NCI-H446 treated with DMSO at 0.1 percent for 48 hours (cell line): ENCODE measurements at places on chromosomes 1 and 21.

- DNase-seq, result peak; percentile 97
Observed at GRCh38 chr1:233664253-233664652, 50.3 kb downstream of the KCNK1 start.

GRCh38 chr1:110106013-110106941, 6.0 kb upstream of the UBL4B start:
- peak; percentile 55 for DNase-seq

GRCh38 chr1:33017175-33017574, 19.5 kb downstream of the AK2 start:
- DNase-seq, result no peak

DNA sequence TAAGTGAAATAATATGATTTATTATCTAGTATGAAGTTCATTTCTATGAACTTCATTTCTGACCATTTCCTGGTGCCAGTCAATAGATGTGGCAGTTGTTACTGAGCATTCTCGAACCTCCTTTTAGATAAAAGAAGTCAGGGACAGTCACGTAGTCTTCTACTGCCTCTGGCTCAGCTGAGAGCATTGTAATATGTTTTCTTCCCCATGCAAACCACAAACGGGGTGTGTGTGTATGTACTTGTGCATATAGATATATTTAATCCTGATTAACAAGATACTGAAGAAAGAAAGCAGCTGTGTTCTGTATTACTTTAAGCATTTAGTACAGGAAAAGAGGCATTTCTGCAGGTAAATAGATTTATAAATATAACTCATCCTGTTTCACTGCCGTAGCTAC, 21.6 kb downstream of the ZNF684 start:
- no peak for DNase-seq

DNA sequence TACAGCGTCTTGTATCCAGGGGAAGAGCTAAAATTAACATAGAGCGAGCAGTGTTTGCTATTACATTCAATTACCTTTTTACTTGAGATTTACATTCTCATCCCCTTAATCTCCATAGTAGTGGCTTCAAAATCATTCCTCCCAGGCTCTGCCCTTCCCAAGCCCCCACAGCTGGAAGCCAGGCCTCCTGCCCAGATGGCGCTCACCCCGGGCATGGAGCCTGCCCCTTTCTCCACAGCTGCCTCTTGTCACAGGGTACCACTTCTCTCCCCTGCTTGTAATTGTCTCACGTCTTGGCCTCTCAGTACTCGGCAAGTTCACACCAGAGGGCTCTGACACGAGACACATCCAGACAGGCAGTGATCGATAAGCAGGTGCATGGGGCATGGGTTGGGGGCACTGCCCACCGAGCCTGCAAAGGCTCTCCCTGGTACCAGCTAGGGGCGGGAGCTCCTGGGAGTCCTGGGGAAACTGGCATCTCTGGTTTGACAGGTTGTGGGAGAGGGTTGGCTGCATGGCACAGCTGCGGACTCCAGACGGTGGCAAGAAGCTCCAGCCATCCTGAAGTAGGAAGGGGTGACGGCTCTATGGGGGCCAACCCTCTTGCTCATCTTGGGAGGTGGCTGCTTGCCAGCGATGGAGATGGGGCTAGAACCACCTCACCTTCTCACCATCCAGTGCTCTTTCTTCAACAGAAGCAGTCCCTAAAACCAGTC, 20.1 kb downstream of the CASZ1 start:
- no peak for DNase-seq

DNA sequence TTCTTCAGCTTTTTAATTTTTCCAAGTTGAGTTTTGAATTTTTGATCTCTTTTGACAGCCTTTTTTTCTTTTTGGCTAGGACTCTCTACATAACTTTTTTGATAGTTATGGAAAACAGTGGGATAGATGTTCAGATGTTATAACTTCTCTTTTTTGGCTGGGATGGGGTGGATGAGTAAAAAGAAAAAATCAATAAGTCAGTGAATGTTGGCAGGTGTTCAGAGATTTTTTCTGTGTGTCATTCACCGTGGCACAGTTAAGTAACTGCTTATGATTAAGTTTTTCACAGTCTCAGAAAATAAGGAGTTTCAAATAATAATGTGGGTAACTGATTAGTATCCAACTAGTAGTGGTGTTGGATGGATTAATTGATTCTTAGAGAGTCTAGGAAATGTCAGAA, 24.0 kb downstream of the HS2ST1 start:
- peak; percentile 67 for DNase-seq

GRCh38 chr1:89670163-89670562, 37.2 kb downstream of the LRRC8C start:
- no peak for DNase-seq

DNA sequence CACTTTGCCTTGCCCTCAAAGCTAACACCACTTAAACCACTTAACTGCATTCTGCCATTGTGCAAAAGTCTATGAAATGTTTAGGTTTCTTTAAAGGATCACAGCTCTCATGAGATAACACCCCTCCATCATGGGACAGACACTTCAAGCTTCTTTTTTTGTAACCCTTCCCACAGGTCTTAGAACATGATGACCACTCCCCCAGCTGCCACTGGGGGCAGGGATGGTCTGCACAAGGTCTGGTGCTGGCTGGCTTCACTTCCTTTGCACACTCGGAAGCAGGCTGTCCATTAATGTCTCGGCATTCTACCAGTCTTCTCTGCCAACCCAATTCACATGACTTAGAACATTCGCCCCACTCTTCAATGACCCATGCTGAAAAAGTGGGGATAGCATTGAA, 7.7 kb downstream of the ADAMTS1 start:
- no peak for DNase-seq

DNA sequence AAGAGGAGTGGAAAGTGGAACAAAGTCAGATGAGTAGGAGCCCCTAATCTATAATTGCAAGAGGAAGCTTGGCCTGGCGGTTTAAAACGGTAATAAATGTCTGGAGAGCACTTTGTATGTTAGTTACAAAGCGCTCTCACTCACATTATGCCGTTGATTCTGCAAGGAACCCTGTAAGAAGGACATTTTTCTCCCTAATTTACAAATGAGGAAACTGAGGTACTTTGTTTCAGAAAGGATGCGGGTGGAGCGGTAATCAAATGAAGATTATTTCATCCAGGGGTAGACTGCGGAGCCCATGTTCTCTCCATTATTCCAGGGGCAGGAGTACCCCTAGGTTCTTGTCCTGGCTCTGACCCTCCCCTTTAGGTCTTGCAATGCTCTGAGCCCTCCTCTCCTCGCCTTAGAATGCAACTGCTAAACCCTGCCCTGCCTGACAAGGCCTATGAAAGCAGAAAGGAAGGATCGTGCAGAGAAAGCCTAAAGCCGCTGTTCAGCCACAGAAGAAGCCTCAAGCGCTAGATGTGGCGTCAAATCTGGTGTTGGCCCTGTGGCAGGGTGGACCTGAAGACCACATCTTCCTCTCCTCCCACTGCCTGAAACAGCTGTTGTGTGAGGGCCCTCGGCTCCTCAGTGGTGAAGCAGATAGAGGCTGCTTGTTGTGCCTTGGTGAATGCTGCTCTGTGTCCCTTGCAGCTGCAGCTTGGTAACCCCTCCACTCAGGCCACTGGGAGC, 588 bp upstream of the PACC1 start:
- no peak for DNase-seq

GRCh38 chr1:53238197-53239155, at the start of gene MAGOH:
TSS of gene MAGOH (minus strand) at chr1:53238518. CDS start at chr1:53238448, 70 bp downstream.
- peak; percentile 95 for DNase-seq

DNA sequence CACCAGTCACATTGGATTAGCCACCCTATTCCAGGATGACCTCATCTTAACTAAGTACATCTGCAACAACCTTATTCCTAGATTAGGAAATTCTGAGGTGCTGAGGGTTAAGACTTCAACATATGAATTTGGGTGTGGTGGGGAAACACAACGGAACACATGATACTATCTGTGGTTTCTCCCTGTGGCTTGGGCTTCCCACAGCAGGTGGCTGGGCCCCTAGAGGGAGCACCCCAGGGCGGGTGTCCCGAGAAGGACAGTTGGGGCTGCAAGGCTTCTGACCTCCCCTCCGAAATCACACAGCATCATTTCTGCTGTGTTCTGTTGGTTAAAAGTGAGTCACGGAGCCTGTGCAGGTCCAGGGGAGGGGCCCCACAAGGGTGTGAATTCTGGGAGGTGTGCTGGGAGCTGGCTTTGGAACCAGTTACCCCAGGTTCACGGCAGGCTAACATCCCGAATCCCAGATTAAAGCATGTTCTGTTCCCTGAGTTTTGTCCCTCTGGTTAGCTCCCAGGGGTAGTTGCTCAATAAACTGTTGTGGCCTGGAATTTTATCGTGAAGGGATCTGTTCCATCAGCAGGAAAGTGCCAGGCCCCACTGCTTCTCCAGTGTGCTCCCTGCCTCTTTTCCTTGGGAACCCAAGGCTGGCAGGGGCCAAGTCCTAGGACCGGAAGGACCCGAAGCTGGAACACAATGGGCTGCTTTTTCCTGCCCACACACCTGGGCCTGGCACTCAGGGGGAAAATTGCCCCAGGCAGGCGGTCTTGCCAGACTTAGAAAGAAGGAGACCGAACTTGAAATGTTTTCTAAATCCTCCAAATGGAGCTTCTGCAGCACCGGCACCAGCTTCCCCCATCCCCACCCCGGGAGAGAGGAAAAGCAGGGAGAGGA, 154.0 kb upstream of the WNT4 start:
- no peak for DNase-seq

GRCh38 chr1:73813716-73814115, 384.3 kb downstream of the LRRIQ3 start:
- DNase-seq, result no peak

DNA sequence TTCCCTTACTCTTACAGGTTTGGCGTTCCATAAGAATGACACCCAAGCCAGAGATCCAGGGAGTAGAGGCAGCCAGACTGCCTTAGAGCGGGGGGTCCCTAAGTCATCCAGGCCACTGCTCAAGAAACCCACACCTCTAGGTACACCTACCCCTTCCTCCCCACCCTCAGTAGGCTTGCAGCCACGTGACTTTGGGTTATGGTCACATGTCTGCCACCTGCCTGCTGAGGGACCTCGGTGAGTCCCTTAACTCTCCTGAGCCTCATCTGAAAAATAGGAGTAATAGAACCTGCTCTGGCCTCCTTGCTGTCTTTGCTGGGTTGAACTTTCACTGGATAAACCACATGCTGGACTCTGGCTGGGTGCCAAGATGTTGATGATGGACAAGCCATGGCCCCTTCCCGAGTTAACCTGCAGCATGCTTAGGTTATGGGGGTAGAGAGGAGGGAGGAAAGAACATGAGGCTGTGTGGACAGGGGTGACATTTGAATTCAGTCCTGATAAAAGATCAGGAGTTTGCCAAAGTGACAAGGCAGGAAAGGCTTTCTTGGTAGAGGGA, 4.5 kb downstream of the RPS6KA1 start:
- DNase-seq, result no peak

DNA sequence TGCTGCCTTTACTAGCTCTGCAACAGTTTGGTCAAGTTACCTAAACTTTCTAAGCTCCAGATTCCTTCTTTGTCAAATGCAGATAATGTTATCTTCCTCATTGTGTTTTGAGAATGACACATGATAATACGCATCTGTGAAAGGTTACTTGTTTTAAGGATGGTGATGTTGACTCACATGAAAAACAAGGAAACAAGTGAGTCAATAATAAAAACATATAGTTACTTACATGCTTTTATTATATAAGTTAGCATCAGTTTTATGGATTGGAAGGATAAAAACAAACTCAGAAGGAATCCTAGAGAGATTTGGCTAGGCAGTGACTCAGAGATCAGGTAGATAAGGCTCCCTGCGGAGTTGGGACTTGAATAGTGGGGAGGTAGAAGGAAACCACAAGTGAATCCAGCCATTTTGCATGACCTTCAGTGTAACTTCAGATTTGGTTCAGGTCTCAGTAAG, 144.6 kb downstream of the LMO4 start:
- no peak for DNase-seq

GRCh38 chr1:27007909-27008582, 4.6 kb downstream of the TENT5B start:
- no peak for DNase-seq

GRCh38 chr1:50651476-50652263, 228.4 kb upstream of the DMRTA2 start:
- no peak for DNase-seq

- no peak for DNase-seq
Observed at GRCh38 chr1:183588827-183589226, 1.4 kb downstream of the NCF2 start.

DNA sequence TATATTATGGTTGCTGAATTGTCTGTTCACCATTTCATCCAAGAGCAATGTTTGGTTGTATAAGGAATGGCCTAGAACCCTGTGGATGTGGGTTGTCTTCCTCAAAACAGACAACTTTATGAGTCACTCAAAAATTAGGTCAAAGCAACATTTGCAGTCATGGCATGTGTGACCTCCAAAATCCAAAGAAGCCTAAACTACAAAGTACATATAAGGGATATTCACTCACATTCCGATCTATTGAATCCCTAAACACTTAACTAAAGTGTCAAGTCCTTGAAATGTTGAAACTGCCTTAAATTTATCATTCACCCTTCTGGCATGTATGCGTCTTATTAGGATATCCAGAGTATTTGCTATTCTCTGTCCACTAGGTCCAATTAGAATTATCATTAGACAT, 491.5 kb downstream of the NUF2 start:
- DNase-seq, result no peak

DNA sequence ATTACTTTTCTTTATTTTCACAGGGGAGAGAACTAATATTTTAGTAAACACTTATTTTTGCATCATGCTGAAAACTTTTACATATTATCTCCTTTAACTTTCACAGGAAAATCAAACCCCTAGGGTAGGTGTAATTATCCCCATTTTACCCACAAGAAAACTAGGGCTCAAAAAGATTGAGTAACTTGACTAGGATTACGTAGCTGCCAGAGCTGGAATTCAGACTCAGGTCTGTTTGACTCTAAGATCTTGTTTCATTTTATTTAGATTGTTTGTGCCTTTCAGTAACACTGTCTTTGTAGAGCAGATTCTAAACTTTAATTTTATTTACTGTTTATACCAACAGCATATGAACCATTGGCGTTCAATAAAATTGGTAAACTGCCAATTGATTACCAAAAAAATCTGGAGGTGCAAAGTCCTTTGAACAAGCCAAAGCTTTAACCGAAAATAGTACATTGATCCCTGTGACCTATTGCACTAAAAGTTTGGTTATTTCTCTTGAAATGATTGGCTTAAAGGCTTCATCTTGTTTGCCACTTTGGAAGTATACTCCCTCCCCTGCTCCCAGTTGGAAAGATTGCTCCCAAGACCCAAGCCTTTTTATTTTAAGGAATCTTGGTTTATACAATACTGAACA, 71.0 kb upstream of the WDR26 start:
- DNase-seq, result no peak

GRCh38 chr1:98176936-98177335, 256.1 kb upstream of the DPYD start:
- DNase-seq, result peak; percentile 35

DNA sequence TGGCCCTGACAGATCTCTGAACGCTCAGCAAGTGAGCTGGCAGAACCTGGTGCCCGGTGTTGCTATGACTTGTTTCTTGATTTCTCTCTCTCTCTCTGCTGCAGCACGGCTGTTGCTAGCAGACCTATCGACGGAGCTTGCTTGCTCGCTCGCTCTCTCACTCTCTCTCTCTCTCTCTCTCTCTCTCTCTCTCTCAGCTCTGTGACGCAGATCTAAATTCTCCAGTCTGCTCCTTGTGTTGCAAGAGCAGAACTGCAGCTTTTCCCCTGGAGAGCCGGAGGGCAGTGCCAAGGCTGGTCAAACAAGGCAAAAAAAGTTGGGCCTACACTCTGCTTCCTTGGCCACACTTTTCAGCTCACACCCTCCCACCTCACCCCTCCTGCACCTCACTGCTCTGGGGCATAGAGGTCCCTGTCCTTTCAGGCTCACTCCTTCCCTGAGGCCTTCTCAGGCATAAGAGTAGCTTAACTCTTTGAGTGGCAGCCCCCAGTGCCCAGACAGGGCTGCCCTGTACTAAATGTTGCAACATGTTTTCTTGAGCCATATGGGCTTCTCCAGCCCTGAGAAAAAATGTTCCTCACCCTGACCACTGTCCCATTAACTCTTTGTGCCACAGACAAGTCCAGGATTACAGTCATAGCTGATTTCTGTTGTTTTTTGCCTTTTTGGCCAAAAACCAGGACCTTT, 72.2 kb downstream of the CD46 start:
- no peak for DNase-seq
